Ovary (tissue), 10 donors: ENCODE measurements at places on chromosomes 7 and 10.

GRCh38 chr10:19620811-19621210 is 195.4 kb upstream of the PLXDC2 start:
- no peak for DNase-seq

DNA sequence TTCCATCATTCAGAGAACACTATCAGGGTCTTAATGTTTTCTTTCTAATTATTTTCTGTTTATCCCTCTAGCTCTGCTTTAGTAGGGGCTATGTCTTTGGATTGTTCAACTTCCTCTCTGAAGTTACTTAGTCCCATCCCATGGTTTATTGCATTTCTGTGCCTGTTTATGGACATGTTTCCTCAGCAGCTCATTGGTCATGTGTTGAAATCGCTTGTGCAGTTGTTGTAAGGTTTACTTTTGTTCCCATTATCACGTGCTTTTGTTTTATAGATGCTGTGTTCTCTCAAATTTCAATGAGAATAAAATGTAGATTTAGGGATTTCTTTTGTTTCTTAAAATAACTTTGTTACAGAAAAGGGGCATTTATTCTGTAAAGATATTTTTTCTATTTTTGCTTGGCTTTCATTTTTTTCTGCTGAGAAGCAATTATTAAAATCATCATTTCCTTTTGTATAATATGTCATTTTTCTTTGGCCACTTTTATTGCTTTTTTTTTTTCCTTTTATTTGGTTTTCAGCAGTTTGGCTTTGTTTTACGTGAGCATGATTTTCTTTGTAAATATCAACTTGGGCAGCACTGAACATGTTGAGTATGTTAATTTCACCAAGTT is 110.9 kb downstream of the CCDC7 start:
- DNase-seq = no peak

GRCh38 chr10:60560451-60560850 is 170.8 kb upstream of the ANK3 start:
- no peak for DNase-seq

- DNase-seq = no peak
These were observed 276.8 kb upstream of the PFKP start for GRCh38 chr10:2790396-2791188.

- no peak for DNase-seq
These were observed 145.5 kb downstream of the ANKRD7 start for GRCh38 chr7:118369987-118370386.

- DNase-seq = no peak
These were observed 158.4 kb downstream of the BBS9 start for GRCh38 chr7:33287738-33288137.

- no peak for DNase-seq
These were observed 282.6 kb upstream of the LRRN3 start for GRCh38 chr7:110808361-110808760.

DNA sequence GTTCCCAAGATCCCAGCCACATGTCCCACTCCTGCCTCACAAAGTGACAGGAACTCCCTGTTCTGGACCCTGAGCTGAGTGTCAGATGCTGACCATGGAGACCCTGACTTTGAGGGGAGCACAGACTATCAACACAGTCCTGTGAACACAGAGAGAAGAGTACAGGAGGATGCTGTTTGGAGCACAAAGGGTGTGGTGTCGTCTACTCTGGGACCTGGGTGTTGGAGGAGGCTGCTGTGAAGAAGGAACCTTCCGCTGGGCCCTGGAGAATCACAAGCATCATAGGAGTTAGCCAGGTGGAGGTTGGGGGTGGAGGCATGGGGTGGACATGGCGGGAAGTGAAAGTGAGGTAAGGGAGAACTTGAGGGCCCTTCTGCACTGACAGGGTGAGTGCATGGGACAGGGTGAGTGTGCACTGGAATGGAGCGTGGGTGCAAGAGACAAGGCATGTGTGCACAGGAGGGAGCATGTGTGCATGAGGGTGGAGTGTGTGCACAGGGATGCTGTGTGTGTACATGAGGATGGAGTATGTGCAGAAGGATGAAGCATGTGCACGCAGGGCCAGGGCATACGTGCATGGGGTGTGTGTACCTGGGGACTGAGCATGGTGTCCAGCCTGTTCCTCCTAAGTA is 70.7 kb upstream of the ANTXRL start:
- DNase-seq = no peak

- no peak for DNase-seq
These were observed 6.1 kb upstream of the SLC25A13 start for GRCh38 chr7:96328016-96328415.

GRCh38 chr7:116242178-116242577 is 31.8 kb downstream of the TES start:
- DNase-seq = no peak

GRCh38 chr10:87500646-87501048 is 4.0 kb upstream of the MINPP1 start:
- no peak for DNase-seq

DNA sequence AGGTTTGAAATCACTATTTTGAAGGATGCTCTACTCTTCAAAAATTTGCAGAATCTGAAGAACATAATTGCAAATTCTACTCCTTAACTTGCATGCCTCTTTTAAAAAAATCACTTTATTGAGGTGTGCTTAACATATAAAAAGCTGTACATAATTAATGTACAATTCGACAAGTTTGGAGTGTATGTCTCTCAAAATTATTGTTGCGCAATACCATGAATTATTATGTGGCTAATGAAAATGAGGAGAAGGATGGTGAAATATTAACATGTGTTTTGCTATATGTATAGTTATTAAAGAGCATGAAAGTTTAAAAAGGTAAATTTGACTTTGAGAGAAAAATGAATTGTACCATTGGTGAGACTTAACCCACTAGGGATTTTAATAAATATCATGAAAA is 187.2 kb upstream of the MALRD1 start:
- DNase-seq = no peak

DNA sequence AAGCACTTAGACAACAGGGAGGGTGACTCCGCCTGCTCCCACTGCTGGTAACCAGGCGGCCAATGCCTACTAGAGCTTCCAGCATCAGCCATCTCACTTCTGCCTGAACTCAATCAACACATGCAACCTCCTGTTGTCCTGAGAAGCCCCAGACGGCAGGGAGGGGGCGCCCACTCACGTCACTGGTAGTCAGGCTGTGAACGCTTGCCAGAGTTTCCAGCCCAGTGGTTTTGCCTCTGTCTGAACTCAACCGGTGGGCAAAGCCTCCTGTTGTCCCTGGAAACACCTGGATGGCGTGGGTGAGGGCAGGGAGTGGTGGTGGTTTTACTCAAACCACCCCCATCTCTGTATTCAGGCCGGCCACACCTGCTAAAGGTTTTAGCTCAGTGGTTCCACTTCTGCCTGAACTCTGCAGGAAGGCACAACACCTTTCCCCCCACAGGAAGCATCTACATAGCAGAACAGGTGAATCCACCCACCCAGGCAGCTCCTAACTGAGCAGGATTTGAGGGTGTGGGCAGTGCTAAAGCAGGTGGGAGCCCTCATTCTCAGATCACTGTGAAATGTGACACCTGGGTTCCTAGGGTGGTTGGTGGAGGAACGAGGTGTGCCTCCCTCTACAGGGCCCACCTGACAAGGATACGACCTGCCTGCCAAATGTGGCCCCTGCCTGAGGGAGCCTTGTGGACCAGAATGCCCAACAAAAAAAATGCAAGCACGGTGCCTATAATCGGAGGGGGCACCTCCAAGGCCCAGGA is 563.0 kb upstream of the SEMA3D start:
- no peak for DNase-seq

DNA sequence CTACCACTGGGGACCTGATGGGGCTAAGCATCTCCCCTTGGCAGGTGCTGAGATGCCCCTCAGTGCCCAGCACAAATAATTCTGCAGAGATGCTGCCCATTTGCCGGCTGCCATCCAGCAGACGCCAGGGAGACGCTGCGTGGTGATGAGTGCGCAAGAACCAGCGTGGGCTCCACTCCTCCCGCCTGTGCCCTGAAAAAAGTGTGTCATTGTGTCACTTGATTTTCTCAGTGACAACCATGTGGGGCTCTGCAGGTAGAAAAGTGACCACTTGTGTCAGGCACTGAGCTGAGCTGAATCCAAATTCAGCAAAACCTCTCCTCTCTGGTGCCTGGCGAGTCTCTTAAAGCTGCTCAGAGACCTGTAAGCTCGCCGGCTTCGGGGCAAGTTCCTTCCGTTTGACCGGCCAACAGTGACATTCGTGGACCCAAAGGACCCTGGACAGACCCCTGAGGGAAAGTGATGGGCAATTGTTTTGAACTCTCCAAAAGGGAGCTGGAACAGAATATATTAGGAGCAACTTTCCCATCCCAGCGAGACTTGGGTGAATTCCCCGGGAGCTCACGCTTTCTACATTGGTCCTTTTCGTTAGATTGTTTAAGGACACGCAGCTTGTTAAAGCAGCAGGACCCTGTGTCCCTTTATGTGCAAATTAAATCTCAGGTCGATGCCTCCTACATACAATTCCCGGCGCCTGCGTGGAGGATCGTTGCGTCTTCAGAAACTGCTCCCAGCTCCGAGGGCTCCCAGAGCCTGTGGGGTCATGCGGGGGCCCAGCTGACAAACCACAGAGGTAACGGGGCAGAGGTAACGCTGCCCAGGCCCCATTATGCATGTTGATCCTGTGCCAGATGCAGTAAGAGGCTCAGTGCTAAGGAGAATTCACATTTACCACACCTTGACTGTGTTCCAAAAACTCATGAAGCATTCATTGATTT is 332.7 kb downstream of the ADARB2 start:
- DNase-seq = no peak

GRCh38 chr7:43674559-43675436 is 54.5 kb downstream of the COA1 start:
- no peak for DNase-seq

GRCh38 chr7:45070254-45070642 is 18.5 kb downstream of the NACAD start:
- DNase-seq = no peak

- DNase-seq = no peak
These were observed 55.8 kb downstream of the BICC1 start for GRCh38 chr10:58568428-58568935.

- DNase-seq = no peak
These were observed 4.1 kb upstream of the KIF5B start for GRCh38 chr10:32060347-32060746.

DNA sequence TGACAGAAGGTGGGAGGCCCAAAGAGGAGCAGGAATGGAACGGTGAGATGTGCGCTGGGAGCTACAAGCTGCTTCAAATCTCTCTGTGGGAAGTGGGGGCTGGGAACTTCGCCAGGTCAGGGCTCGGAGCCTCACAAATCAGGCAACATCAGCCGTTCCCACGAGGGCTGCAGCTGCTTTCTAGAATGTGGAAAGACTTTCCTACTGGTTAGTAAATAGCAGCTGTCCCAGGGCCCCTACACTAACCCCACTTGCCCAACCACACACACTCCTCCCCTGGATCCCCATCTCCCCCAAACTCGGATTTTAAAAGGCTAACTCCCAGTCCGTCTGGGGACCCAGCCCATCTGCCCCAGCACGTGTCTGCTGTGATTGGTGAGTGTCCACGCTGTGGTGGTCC is 40.6 kb upstream of the PITRM1 start:
- DNase-seq = no peak

DNA sequence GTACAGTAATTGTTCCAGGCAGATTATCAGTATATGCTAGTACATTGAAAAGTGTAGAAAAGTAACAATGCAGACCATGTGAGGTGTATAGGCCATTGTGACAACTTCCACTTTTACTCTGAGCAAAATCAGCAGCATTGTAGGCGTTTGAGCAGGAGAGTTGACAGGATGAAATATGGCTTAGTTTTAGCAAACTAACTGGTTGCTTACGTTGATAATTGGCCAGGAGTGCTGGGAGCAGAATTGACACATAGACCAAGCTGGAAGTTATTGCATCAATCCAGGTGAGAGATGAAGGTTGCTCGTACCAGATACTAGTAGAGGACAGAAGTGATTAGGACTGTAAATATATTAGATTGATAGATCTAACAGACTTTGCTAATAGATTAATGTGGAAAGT is 46.0 kb downstream of the LCOR start:
- no peak for DNase-seq

DNA sequence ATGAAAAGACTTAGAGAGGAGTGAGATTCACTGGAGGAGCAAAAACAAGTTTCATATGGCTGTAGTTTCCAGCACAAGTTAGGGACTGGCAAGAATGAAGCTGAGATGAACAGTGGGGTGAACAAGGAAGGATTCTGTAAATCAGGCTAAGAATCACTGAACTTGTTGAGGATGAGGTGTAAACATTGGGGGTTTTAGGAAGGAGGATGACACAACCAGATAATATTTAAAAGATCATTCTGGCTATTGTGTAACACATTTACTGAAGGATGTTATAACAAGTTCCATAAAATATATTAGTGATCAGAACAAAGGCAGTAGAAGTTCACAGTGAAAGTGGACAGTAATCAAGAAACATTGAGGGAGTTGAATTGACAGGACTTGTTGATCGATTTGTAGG is 68.9 kb downstream of the CD36 start:
- no peak for DNase-seq

DNA sequence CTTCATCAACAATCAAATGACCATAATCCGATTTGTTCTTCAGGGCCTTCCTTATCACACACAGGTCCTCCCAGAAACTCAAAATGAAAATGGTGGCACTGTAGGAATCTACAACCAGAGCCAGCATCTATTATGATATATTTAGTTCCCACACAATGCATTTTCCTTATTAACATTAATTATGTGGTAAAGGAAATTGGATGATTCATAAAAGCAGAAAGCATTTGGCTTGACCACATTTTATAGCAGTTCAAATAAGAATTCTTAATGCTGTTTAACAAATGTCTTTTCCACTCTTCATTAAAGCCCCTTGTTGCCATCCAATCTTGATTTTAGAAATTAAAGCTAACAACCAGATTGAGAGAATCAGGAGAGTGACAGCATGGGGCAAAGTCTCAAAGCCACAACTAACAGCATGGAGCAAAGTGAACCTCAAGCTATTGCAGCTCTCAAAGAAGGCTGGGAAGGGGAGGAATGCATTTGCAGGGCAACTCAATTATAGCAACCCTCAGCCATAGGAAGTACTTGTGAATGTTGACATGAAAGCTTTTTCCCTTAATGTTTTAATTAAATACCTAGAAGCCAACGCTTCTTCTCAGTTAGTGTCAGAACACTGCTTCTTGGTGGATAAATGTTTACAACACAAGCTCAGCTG is 549.1 kb downstream of the NXPH1 start:
- no peak for DNase-seq

DNA sequence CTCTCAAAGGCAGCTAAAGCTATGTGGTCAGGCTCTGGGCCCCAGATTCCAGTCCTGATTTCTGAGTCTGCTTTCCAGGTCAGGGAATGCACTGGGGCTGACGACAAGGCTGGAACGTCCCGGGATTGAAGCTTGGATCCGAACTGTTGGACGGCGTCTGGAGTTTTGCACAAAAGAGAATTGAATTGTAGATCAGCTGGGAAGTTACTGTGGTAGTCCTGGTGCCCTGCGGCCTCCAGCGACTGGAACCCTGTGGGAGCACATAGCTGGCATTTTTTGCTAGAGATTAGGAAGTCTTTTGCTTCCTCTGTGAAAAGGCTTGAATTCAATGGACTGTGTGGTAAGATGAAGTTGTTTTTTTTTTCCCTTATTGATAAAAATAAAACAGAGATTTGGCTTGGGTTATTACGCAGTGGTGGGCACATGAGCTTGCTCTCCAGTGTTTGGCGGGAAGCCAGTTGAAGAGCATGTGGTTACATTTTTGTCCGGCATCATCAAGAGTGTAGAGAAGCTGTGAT is at the start of gene HK1:
TSS of gene HK1 (plus strand) at position 51 of the 518 bp plus-strand sequence.
- no peak for DNase-seq
